HCT116 (cell line): ENCODE measurements at places on chromosomes 6 and 20. TPM values are rescaled to one million over a fixed set of nuclear protein-coding genes. Genes with fewer than 3 reads are reported as not detected.

GRCh38 chr6:116165596-116165995 is 39.7 kb upstream of the COL10A1 start:
- DNase-seq, result no peak

DNA sequence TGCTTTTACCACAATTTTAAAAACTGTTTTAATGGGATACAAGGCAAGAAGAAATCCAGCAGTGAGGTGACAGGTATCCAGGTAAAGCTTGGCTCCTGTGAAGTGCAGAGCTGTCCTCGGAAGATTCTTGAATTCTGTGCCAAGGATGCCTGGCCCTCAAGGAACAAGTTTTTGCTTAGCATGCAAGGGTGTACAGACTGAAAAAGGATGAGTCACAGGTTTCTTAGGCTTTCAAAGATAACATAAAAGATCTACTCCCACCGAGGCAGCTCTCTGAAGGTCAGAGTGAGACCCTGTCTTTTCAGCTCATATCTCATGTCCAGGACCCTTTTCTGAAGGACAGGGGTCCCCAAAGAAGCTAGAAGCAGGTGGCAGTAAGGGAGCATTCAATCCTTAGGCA is 83.3 kb downstream of the CHD6 start:
- DNase-seq, result no peak

DNA sequence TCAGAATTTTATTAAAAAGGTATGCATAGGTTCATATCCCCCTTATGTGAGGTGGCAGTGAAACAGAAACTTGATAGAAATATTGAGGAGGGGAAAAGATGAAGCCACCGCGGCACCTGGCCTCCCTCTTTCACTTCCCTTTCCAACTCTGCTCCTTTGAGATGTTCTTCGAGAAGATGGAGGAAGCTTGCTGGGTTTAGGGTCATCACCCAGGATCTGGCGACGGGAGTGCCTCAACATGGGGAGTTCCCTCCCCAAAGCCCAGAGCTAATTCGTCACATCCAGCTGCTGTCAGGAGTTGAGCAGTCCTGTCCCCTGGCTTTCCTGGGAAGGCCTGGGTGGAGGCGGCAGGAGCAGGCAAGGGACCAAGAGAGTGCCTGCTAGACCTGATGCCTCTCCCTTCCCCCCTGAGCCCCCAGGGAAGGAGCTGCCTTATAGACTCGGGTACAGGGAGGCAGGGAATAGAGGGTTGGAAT is 29.1 kb downstream of the RREB1 start:
- DNase-seq, result no peak

DNA sequence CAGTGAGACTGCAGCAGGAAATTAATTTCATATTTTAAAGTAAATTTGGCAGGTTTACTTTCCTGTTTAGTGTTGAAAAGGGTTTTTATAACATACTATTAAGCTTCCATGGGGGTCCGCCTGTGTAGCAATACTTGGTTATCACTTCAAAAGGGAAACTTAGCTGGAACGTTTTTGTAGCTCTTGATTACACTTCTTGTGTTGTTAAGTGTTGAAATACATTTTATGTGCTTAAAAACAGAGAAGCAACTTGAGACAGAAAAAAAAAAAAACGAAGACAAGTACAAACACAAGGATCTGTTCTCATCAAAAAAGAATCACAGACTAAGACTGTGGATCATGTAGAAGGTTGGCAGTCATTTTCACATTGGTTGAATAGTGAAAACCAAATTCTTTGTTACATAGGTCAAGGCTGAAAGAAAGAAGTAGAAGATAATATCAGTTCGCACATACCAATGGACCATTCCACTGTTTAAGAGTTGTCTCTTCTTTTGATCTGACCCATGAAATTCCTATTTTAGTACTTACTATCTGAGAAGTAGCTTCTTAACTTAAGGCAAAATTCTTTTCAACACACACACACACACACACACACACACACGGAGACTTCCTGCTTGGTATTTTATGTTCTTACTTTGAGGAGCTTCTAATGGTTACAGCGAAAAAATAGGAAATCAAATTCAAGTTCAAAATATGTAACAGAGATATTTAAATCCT is 113.9 kb upstream of the SLC35B3 start:
- DNase-seq, result no peak

SMPDL3A gene
- 2.4 TPM for total RNA-seq

DNA sequence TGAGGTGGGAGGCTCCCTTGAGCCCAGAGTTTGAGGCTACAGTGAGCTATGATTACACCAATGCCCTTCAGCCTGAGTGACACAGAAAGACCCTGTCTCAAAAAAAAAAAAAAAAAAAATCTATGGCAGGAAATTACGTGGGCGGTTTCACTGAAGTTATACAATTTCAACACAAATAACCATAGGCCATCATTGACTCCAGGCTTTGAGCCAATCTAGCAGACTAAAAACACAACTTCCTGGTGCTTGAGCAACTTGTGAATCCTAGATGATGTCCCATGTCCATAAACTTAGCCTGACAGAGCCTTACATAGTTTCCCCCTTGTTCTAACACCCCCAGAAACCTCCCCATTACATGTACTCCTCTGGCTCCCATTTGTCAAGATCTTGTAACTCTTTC is 131.8 kb downstream of the QRSL1 start:
- no peak for DNase-seq
